ENCODE measurements at places on chromosomes 11 and 22. TPM values are rescaled to one million over a fixed set of nuclear protein-coding genes. Genes with fewer than 3 reads are reported as not detected.

Gene CALCA
- total RNA-seq = 0.15 TPM

Gene GUCY1A2
- 0.05 TPM for total RNA-seq

Gene ASRGL1
- total RNA-seq = 12.2 TPM

Gene MMP27
- not detected for total RNA-seq

Gene APOC3
- not detected for total RNA-seq

Gene GSTT2B
- total RNA-seq = 0.22 TPM

Gene ABCG4
- 0.35 TPM for total RNA-seq

Gene CCDC116
- total RNA-seq = not detected

Gene SAA4
- total RNA-seq = not detected

Gene CD3E
- not detected for total RNA-seq

Gene OR51I1
- total RNA-seq = not detected

Gene SYTL2
- total RNA-seq = 7.1 TPM

Gene PTDSS2
- 42.1 TPM for total RNA-seq

Gene KCNQ1OT1
- 0.07 TPM for total RNA-seq

Gene SNX15
- total RNA-seq = 22.6 TPM

Gene KCTD21
- total RNA-seq = 7.9 TPM

All from A549 treated with Hydrocortisone at 1 μM for 4 hours (cell line).